ENCODE measurements at places on chromosomes 5 and 9. TPM values are rescaled to one million over a fixed set of nuclear protein-coding genes. Genes with fewer than 3 reads are reported as not detected.

TPPP gene
- total RNA-seq = 2.4 TPM

KIF20A gene
- not detected for total RNA-seq

DNA sequence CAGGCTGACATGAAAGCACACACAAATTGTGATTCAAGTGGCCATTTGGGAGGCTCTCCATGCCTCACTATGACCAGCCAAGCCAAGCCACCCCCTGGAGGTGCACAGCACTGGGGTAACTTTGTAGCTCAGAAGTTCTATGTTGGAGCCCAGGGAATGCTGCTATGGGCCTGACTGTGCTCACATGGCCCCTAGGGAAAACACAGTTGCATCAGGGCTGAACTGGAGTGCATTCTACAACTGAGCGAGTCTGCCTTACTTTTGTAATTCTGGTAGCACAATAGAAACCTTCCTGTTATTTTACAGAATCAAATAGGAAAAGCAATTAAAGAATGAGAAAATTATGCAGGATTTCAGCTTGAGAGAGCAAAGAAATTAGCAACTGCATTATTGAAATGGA lies 455.5 kb upstream of the TRPC7 start:
- no peak for DNase-seq

BTNL9 gene
- total RNA-seq = 12.7 TPM

DNA sequence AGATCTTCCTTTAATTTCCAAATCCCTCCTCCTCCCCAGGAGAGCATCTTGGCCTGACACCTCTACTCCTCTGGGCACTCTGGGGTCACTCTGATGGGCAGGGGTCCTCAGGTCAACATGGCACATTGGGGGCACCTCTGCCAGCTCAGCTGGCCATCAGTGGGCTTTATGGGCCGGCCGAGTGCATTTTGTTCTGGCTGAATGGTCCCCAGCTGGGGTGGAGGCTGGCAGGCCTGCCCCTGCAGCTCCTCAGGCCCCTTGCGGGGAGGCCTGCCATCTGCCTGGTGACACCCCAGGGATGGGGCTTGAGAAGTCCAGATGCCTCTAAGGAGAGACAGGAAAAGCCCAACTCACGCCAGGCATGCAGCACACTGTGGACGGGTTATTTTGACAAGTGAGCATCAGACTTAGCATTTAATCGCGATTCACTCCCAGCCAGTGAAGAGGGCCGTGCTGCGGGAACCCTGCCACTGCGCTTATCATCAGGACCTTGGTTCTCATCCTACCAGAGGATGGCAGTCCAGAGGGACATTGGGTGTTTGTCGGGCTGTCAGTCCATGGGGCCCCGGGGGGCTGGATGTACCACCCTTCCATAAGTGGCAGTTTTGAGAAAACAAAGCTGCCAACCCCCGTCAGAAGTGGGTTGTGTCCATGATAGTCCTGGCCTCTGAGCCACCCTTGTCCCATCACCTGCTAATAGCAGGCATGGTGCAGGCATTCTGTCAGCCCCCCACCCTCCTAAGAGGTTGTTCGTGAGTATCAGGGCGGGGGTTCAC lies 21.7 kb downstream of the PHF2 start:
- no peak for DNase-seq

DNA sequence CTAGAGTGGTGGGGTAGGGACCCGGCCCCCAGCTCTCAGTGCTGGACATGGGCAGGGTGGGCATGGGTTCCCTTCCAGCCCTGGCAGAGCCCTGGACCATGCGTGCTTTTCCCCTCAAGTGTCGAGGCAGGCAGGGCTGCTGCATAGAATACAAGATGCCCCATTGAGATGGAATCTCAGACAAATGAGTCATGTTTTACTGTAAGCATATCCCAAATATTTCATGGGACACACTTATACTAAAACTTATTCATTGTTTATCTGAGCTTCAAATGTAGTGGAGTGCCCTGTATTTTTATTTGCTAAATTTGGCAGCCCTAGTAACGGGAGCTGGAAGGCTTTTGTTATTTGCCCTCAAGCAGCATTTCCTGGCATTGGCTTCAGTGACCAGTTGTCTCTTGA lies 3.2 kb upstream of the RNU6ATAC start:
- no peak for DNase-seq

DNA sequence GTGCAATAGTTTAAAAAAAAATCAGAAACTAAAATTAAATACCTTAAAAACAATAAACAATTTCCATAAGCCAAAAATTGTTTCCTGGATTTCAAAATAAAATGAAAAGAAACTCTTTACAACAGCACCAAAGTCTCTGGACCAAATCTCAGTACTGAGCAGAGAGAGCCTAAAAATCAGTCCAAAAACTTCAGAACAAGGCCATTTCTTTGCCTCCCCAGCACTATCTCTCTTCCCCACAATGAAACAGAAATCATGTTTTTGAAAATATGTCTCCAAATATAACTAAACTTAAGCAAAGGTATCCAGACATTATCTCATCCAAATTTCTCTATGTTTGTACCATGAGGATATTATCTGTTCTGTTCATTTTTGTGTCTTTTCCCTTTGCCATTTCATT lies 1.0 kb downstream of the FREM1 start:
- no peak for DNase-seq

GRCh38 chr9:134655586-134656333 lies 14.2 kb downstream of the COL5A1 start:
- DNase-seq = no peak

- DNase-seq = no peak
These were observed 49.0 kb upstream of the ALDH1B1 start for GRCh38 chr9:38343552-38343951.

GRCh38 chr9:9557804-9558334 lies 1054.9 kb downstream of the PTPRD start:
- no peak for DNase-seq

- no peak for DNase-seq
These were observed 1.4 kb downstream of the RALGPS1 start for GRCh38 chr9:126915846-126916543.

MARCHF11 gene
- not detected for total RNA-seq

GRCh38 chr9:122383992-122384461 lies 13.2 kb downstream of the PTGS1 start:
- DNase-seq = no peak

GRCh38 chr9:456365-456764 lies 241.7 kb downstream of the DOCK8 start:
- no peak for DNase-seq

- no peak for DNase-seq
These were observed 136.6 kb downstream of the SEMA6A start for GRCh38 chr5:116437922-116438578.

DIRAS2 gene
- 0.43 TPM for total RNA-seq

DNA sequence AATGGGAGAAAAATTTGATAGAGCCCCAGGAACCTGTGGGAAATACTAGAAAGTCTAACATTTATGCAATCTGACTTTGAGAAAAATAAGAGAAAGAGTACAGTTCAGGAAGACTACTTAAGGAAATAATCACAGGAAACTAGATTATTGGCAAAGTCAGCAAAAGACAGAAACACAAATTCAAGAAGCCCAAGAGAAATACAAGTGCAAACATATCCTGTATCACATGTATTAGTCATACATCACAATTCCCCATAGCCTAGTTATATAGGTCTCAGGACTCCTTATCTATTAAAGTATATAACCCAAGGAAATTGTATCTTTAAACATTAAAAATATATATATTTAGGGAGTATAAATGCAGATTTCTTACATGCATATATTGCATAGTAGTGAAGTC lies 100.8 kb downstream of the HOMER1 start:
- DNase-seq = no peak

- no peak for DNase-seq
These were observed 126.4 kb downstream of the RGS3 start for GRCh38 chr9:113589890-113590289.

TAF1L gene
- total RNA-seq = not detected

ARAP3 gene
- 7.8 TPM for total RNA-seq

TMEM245 gene
- total RNA-seq = 60.9 TPM

DNA sequence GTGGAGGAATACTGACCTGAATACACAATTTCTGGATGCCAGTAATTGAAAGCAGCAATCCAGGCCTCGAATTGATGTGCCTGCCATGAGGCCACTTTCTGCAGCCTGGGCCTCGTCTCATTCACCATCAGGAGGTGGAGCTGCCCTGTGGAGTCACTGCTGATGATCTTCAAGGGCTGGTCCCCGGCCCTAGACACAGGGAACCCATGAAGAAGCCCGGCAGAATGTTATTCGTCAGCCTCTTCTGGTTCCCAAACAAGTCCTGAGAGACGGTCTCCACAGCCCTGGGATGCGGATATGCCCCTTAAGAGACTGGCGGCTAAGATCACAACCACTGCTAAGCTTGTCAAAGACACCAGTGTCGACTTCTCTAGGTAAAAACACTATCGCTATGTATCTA lies 4.5 kb downstream of the DPH7 start:
- no peak for DNase-seq

- no peak for DNase-seq
These were observed 121.2 kb upstream of the GRHPR start for GRCh38 chr9:37301042-37301853.

SLC38A9 gene
- total RNA-seq = 4.1 TPM

DNA sequence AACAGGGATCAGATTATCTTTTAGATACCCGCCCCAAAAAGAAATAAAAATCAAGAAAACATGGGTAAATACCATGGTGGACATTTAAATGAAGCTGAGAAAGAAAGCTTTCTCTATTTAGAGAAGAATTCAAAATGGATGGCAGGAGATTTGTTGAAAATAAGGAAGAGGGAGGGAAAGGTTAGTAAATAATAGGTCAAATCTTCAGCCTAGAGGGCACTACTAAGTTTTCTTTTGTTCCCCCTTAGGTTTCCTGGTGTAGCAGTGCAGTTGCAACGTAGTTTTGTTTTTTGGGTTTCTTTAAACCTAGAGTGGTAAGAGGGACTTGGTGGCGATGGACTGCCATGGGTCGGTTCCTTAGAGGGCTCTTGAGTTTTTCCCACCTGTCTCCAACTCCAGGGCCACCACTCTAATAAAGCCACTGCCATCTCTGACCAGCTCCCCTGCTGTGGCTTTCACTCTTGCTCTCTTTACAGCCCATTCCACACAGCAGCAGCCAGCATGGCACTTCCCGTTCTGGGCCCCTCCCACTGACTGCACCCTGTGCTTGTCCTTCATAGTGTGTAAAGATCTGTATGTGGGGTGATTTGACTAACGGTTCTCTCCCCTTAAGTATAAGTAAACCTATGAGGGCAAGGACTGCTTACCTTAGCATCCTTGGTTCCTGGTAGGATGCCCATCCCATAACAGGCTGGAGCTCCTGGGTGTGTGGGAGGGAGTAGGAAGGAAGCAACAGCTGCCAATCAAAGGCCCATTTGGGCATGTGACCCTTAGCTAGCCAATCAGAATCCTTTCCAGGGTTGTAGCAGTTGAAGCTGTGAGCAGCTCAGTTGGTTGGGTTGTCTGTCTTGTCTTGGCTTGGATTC lies 118.3 kb downstream of the SLC1A3 start:
- peak; percentile 36 for DNase-seq

CCDC180 gene
- 4.1 TPM for total RNA-seq

DNA sequence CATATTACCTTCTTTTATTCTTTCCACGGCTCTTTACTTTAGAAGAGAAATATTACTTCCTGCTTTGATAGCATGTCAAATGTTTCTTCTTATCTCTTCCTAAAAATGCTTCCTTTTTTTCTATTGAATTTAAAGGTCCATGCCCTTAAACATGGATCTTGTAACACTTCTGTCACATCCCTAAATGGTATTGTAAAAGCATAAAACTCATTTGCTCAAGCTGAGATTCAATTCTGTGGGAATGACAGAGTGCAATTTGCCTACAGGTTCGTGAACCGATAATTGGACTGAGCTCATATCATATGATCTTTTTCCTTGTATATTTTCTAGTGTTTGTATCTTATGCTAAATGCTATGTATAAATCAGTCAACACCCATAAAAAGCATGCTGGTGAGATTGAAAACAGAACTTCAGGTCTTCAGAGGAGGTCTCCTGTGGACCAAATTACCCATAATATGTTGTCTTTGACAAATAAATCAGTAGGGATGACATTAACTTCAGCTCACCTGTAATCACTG lies 429.3 kb downstream of the TMEM232 start:
- no peak for DNase-seq

DNA sequence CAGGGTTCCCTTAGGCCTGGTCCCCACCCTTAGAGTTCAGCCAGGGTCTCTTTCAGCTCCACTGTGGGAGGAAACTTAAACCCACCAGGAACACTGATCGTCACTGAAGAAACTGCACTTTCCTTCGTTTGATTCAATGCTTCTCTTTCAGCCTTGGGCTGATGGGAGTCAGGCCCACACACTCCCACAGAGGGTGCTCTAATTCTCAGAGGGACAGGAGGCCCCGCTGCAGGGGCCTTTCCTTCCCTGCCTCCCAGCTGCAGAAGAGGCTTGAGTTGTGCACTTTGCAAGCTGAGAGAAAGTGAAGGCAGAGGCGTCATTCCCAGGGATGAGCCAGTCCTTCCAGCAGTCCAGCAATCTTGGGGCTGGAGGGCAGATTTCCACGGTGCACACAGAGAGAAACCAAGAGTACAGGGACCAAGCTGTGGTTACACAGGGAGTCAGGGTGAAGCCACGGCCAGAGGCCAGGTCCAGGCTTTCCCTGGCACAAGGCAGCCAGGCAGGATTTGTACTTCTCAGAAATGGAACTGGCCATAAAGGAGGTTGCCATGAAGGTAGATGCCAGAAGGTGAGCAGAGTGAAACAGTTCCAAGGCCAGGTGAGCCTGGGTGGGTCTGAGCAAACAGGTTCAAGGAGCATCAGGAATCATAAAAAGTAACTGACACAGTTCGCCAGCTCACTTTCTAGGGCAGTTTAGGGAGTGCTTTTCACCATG lies 10.4 kb upstream of the GLIPR2 start:
- no peak for DNase-seq

ADGRD2 gene
- total RNA-seq = not detected

DNA sequence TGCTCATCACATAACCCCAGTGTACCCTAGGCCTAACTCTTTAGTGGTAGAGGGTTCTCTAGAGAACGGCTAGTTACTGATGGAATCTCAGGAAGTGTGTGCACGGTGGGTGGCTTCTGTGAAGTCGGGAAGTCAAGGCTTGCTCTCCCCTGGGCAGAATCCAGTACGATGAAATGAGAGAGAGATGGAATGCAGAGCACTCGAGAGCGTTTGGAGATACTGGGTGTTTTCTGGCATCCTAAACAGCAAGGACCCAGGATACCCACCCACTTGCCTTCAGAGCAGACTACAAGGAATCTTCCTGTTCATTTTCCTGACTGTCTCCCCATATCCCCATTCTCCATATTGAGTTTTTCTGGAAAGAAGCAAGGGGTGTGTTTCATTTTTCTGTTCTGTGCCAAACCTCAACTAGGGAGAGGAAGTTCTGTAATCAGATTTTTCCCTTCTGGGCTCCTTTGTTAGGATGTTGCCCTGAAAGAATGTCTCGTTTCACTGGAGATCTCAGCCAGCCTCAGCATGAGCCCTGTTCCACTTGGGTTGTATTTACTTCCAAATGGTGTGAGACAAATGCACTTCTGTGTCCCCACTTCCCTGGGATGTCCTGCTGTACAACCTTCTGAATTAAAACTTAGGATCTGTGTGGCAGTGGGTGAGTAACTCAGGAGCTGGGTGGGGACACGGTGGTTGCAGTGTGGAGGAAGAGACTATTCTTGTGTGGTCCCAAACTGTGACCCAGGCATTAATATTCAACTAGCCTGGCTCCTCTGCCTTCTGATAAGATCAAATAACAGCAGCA lies 108.9 kb upstream of the SPRY4 start:
- DNase-seq = no peak

- no peak for DNase-seq
These were observed 18.6 kb downstream of the PSD2 start for GRCh38 chr5:139814191-139814601.

All from stomach (tissue), 19 donors.